ENCODE measurements at places on chromosomes 13 and 19. TPM values are rescaled to one million over a fixed set of nuclear protein-coding genes. Genes with fewer than 3 reads are reported as not detected.

- no peak for DNase-seq
- H3K27me3 ChIP-seq = no peaks in the 10 kb centered on the region
- no peaks in the 10 kb centered on the region for H3K4me1 ChIP-seq
Observed at GRCh38 chr19:20044663-20045062, 5.4 kb upstream of the ZNF682 start.

- H3K4me3 ChIP-seq = no peak overlapping the region
- no peak overlapping the region for H3K27ac ChIP-seq
- H3K36me3 ChIP-seq = no peaks in the 10 kb centered on the region
- H3K4me1 ChIP-seq = no peaks in the 10 kb centered on the region
- DNase-seq = peak; percentile 46
- H3K27me3 ChIP-seq = no peaks in the 10 kb centered on the region
Observed at GRCh38 chr19:41746593-41747227, 8.6 kb upstream of the CEACAM6 start.

- H3K36me3 ChIP-seq = no peaks in the 10 kb centered on the region
- H3K4me3 ChIP-seq = no peak overlapping the region
- no peak for DNase-seq
- H3K27me3 ChIP-seq = no peaks in the 10 kb centered on the region
- H3K27ac ChIP-seq = no peak overlapping the region
Observed at GRCh38 chr19:397941-398706, 10.8 kb downstream of the C2CD4C start.

- H3K36me3 ChIP-seq = no peaks in the 10 kb centered on the region
- no peak for DNase-seq
- no peaks in the 10 kb centered on the region for H3K27me3 ChIP-seq
- peaks cover 7% of the 10 kb centered on the region for H3K4me1 ChIP-seq
- H3K27ac ChIP-seq = no peak overlapping the region
Observed at GRCh38 chr19:44876930-44877535, 14.0 kb upstream of the TOMM40 start.

DNA sequence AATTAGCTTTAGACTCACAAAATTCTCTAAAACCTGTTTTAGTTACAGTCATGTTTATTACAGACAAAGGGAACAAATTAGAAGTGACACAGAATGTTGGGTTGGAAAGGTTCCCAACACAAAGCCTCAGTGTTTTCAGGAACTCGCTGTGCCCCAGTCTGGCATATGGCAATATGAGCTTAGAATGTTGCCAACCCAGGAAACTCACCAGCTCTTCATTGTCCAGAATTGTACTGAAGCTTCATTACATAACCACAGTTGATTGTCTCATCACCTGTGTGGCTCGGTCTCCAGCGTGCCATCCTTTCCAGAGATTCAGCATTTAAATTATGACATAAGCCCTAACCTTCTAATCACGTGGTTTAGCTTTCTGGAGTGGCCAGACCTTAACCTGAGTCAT is 19.1 kb downstream of the ZNF264 start:
- DNase-seq = no peak
- H3K27me3 ChIP-seq = no peaks in the 10 kb centered on the region
- peaks cover 50% of the 10 kb centered on the region for H3K36me3 ChIP-seq
- H3K4me1 ChIP-seq = no peaks in the 10 kb centered on the region

GRCh38 chr13:81230386-81230785 is 889.5 kb upstream of the SPRY2 start:
- no peaks in the 10 kb centered on the region for H3K4me1 ChIP-seq
- H3K4me3 ChIP-seq = no peak overlapping the region
- DNase-seq = no peak
- H3K27ac ChIP-seq = no peak overlapping the region

DNA sequence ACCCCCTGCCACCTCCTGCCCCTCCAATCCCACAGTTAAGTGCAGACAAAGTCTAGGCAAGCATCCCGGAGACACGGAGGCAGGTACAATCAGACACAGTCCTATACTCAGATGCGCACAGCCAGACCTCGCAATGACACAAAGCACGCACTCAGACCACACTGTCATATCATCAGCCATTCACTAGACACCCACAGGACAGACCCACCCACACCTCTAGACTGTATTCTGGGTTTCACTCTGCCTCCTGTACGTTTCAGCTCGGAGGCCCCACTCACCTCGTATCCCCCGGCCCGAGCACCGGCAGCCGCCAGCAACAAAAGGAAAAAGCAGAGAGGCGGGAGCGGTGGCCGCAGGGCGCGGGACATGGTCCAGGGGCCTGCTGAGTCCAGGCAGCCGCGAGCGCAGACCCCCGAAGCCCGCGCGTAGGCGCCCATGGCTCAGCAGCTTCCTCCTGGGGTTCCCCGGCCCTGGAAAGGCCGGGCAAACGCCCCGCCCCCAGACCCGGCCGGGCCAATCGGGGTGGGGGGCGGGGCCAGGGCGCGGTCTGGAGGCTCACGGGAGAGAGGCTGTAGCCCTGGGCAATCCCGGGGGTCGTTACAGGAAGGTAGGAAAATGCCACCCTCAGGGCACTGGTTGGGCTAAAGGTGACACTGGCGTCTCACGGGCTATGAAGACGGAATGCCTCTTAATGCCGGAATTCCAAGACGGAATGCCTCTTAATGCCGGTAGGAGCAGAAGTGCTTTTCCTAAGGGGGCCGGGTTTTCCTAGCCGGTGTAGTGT is at the start of the genes MAN2B1 and WDR83:
MAN2B1 (minus strand) TSS at position 478 of the 784 bp plus-strand sequence; CDS start at position 437, 41 bp downstream.
WDR83 (plus strand) TSS at position 543 of the 784 bp plus-strand sequence. CDS start 2,984 bp downstream, outside the sequence.
- no peaks in the 10 kb centered on the region for H3K27me3 ChIP-seq
- peak within 1 kb of the TSS; percentile 98 for H3K27ac ChIP-seq
- peak within 1 kb of the TSS; percentile 65 for H3K4me3 ChIP-seq
- DNase-seq = peak; percentile 73
- H3K4me1 ChIP-seq = peaks cover 52% of the 10 kb centered on the region

DNA sequence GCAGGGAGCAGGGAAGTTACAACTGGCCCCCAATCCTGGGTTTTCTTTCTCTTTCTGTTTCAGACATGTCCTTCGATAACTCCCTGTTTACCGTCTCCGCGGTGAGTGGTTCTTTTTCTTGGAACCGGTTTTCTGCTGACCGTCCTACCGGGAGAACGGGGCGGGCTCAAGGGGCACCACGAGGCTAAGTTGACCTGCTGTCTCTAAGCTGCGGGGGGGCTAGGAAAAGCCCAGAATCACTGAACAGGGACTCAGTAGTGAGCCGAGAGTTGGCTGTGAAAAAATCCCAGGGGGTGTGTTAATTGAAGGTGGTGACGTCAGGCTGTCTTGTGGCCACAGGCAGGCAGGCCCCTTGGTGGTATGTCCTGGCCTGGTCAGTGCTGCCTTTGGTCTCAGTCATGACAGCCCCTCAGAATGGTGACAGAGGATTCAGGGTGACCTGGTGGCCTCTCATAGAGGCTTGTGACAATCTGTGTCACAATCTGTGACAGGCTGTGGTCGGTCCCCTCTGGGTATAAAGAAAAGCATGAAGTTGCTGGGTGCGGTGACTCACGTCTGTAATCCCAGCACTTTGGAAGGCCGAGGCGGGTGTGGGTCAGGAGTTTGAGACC is 8.1 kb upstream of the CARM1 start:
- H3K36me3 ChIP-seq = no peaks in the 10 kb centered on the region
- no peak overlapping the region for H3K4me3 ChIP-seq
- H3K27ac ChIP-seq = no peak overlapping the region

POU2F2 gene
- total RNA-seq = 69.3 TPM

MBNL2 gene
- 33.0 TPM for total RNA-seq

KLK3 gene
- not detected for total RNA-seq

ZNF790 gene
- 13.4 TPM for total RNA-seq

SYCN gene
- total RNA-seq = not detected

Data from CD4-positive, alpha-beta memory T cell (primary cell).